ENCODE measurements at places on chromosomes 7 and 10.
A peak's percentile ranks its signal among the peaks of the same experiment; 100 is the strongest.

DNA sequence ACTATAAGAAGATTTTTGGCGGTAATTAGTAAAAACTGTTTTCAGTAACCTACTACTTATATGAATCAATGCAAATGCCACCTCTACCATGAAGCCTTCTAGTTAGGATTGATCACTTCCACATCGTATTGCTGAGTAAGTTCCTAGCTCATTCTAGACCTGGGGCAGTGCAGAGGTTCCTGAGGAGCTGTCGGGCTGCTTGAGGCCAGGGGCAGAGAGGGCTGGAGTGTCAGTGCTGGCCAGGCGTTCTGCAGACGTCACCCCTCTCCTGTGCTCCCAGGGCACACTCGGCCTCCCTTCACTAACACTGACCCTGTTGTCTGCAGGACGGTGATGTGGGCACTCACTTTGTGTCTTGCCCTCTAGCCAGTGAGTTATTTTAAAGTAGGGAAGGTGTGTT lies 275.7 kb downstream of the CELF2 start:
- no peak for DNase-seq

GRCh38 chr10:102994531-102995295 lies 76.6 kb downstream of the CNNM2 start:
- no peak for DNase-seq

GRCh38 chr7:124566583-124566982 lies 199.0 kb downstream of the GPR37 start:
- DNase-seq: no peak

DNA sequence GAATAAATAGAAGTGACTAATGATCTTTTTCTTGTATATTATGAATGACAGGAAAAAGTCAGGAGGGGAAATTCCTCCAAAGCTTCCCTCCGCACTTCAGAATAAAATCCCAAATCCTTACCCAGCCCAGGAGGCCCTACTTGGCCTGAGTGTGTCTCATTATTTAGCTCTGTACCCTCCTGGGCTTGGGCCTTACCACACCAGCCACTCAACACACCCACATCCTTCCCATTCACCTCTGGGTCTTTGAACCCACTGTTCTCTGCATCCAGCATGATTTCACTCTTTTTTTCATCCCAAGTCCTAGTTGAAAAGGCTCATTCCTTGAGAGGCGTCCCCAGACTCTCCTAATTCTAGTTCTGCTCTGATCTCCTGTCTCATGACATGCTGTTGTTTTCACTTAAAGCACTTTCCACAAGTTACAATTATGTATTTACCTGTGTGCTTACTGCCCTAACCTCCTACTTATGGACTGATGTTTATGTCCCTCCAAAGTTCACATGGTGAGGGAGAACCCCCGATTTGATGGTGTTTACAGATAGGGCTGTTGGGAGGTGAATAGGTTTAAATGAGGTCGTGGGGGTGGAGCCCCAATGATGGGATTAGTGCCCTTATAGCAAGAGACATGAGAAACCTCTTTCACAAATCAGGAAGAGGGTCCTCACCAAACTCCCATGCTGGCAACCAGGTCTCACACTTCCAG lies 6.4 kb downstream of the NOD1 start:
- DNase-seq: no peak

GRCh38 chr7:35257251-35258124 lies 3.6 kb upstream of the TBX20 start:
- DNase-seq: peak; percentile 36

GRCh38 chr7:136045181-136045580 lies 68.0 kb upstream of the MTPN start:
- DNase-seq: no peak
